ENCODE measurements at places on chromosomes 7 and 10.

- DNase-seq, result no peak
Observed at GRCh38 chr10:124175701-124176348, 82.4 kb upstream of the CHST15 start.

DNA sequence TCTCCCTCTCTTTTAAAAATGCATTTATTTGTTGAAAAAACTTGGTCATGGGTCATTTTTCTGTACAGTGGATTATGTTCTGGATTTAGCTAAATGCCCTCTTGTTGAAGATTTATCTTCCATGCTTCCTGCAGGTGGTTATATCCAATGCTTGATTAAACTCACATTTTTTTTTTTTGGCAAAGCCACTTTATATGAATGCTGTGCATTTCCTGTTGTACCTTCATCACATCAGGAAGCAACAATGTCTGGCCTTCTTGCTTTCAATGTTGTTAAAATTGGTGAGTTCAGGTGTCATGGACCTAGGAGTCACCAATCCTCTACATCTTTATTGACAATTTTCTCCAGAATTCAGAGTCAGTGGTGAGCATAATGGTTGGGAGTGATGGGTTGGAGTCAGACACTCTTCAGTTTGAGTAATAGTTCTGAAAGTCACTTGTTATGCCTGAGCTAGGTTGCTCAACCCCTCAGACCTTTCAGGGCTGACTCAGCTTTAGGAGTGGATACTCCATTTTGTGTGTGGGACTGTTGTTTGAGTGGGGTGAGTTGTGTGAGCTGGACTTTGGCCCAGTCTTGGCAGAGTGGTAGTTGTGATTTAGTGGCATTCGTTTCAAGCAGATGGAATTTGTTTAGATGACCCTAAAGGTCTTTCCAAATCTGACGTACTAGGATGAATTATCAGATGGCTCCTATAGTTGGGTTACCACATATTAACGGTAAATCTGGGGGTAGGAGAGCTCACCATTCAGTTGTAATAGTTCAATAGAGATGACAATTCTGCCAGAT lies 213.5 kb upstream of the ZNF32 start:
- no peak for DNase-seq

DNA sequence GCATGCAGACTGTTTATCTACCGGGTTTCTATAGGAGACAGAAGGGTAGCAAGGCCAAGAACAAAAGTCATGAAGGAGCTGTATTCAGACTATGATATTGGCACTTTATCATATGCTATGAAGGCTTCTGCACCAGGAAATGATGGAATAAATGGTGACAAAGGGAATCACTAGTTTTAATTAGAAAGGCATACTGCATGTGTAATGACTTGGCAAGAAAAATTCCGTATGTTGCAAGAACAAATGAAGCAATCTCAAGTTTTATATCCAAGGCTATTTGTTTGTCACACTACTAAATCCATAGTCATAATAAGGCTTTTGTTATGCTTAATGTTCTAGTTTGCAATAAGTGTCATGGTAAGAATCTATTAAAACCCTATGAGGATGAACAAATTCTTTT lies 230.9 kb downstream of the ZEB1 start:
- no peak for DNase-seq

DNA sequence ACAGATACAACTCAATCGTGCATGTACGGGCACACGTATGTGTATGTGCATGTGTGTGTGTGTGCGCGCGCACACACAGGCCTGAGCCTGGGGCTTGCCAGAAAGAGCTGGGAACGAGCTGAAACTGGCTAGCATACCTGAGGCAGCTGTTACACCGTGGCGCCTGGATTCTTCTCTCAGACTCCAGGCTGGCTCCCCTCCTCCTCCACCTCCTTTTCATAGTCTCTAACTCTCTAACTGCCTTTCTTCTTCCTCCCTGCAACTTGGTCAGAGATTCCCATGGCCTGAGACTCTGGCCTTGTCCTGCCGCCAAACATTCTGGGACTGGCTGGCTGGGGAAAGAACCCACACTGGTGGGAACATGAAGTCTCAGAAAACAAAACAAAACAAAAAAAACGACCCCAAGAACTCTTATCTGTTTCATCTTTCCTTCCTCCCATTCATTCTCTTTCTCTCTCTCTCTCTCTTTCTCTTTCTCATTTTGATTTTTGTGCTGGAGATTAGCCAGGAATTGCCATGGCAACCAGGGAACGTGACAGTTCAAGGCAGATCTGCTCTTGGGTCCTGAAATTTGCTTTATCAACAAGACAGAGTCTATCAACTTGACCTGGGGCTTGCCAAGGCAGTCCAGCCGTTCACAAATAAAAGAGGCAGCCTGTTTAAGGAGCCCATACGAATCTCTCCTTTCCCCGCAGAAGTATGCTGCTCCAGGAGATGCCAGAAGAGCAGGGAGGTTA lies 76.8 kb upstream of the SEM1 start:
- no peak for DNase-seq

DNA sequence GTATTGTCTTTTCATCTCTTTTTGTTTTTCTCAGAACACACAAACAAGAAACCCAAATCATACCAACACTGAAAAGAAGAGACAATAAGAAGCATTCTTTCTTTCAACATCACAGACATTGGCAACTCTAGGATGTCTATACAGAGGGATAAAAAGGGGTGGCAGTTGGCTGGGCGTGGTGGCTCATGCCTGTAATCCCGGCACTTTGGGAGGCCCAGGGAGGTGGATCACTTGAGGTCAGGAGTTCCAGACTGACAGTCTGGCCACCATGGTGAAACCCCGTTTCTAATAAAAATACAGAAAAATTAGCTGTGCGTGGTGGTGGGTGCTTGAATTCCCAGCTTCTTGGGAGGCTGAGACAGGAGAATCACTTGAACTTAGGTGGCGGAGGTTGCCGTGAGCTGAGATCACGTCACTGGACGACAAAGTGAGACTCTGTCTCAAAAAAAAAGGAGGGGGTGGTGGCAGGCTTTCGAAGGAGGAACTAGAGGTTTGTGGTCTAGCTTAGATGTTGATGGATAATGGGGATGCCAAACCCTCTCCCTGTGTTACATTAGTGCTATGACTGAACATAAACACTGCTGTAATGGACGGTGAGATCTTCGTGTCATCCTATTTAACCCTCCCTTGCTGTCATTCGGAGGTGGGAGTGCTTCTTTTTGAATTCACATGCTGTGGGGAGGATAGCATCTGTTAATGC lies 9.4 kb downstream of the CNNM2 start:
- no peak for DNase-seq

- DNase-seq, result no peak
Observed at GRCh38 chr7:128265156-128265905, 24.3 kb downstream of the LEP start.

GRCh38 chr10:117391436-117392205 lies 16.4 kb upstream of the PDZD8 start:
- no peak for DNase-seq

DNA sequence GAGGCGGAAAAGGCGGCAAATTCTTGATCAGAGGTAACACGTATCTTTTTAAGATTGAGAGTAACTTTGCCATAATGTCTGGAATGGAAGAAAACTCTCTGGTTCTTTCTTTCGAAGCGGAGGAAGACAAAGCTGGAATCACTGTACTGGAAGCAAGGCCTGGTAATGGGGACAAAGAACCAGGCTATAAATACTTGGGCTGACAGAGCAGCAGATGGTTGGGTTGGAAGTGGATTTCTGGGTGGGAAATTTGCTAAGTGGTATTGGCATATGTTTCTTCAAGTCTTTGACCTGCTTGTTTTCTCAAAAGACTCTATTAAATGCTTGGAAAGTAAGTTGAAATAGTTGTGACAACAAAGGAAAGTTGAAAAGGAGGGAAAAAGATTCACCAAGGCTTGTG lies 87.3 kb upstream of the SFMBT2 start:
- no peak for DNase-seq

GRCh38 chr7:55366461-55367070 lies 1.4 kb downstream of the LANCL2 start:
- DNase-seq, result peak; percentile 67
